ENCODE measurements at places on chromosomes 3 and 15. TPM values are rescaled to one million over a fixed set of nuclear protein-coding genes. Genes with fewer than 3 reads are reported as not detected.

Gene SCAPER
- 17.3 TPM for total RNA-seq

Gene CPEB1
- 2.7 TPM for total RNA-seq

- no peak for DNase-seq
Measured at GRCh38 chr3:87855211-87855610, 203.6 kb downstream of the CGGBP1 start.

- no peak for DNase-seq
Measured at GRCh38 chr15:62935300-62936081, 107.1 kb upstream of the TPM1 start.

DNA sequence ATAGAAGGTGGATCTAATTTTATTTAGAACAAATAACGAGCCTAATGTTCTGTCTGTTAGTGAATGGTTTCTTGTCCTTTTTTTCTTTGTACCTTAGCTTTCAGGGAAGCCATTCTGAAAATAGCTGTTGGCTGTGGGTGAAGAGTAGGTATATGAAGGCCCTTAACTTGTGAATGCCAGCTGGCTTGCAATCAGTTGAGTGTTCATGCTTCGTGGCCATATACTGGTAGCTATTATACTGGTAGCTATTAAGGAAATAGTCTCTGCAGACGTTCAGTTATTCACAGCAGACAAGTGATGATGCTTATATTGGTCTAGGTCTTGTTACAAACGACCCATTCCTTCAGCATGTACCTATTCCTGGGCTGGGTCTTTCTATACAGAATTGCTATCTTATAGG, 18.8 kb downstream of the TRIM71 start:
- no peak for DNase-seq

DNA sequence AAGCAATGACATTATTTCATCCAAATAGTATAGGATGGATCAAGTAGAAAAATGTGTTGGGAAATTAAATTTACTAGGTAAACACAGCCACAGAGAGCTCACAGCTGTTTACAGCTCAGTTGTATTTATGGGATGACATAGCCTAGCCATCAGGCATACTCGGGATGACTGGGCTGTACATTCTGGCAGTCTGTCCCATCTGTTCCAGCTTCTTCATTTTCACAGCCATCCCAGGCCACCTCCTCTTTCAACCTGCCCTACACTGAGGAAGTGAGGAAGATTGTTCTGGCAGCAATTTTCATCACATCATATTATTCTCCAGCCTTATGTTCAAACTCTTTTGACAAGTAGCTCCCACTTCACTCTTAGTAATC, 98.4 kb upstream of the PFN2 start:
- DNase-seq = no peak

DNA sequence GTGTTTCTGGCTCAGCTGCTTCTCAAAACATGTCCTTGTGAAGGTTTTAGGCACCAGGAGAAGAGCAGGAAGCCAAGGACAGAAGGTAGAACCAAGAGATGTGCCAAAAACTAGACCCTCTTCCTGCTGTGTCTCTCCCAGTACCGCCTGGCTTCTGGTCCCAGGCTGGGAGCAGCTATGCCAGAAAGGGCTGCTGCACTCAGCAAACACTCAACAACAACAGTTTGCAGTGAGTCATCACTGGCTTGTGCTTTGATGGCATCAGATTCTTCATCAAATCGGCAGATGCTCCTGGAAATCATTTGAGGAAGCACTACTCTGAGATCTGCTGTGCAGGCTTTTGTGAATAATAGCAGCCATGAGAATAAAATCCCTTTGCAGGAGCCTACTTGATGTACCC, 63.2 kb downstream of the DGKG start:
- no peak for DNase-seq

DNA sequence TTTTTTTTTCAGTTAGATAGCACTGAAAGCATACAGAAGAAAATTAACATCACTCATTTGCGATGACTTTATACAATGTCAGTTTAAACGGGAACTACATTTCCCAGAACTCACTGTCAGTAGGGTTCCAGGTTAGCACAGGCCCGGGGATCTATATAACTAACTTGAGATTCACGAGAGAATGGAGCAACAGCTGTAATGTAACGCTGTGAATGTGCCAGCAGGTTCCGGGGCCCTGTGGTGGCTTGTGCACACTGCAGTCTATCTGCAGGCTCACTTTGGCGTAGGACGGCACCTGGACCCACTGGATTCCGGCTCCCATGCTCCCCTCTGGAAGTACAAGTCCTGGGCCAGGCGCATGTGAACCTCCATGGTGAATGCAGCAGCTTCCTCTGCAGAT, 19.4 kb downstream of the CCR1 start:
- DNase-seq = no peak

DNA sequence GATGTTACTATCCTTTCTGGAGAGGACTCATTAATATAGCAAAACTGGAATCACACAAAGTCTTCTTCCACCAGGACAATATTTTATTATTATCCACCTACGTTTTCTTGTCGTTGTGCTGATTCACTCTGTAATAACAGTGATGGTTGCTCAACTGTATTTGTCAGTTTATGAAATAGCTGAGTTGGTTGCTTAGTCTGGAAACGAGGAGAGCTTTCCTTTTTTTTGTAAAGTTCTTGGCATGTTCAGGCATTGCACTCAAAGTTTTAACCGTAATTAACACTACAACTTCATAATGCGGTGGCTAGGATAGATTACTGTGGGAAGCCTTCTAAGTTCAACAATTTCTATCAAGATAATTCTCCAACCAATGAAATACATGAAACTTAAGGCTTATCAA, 131.2 kb downstream of the RAP2B start:
- no peak for DNase-seq

Gene SLC9A9
- total RNA-seq = 2.5 TPM

Gene CYP1A2
- not detected for total RNA-seq

DNA sequence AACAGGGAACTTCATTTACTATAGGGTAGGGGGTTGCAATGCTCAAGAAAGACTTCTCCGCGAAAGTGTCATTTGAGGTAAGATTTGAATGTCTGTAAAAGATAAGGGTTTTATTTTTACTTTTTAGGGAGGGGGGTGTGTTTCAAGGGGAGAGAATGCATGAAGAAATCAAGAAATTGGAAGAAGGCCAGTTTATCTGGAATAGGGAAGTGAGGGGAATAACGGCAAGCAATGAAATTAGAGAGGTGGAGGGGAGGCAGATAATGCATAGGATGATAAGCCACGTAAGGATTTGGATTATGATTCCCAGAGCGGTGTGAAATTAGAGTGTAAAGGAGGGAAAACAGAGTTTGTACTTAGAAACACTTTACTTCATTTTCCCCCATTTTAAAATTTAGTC, 63.0 kb upstream of the MB21D2 start:
- DNase-seq = no peak

Gene RHOV
- 0.12 TPM for total RNA-seq

DNA sequence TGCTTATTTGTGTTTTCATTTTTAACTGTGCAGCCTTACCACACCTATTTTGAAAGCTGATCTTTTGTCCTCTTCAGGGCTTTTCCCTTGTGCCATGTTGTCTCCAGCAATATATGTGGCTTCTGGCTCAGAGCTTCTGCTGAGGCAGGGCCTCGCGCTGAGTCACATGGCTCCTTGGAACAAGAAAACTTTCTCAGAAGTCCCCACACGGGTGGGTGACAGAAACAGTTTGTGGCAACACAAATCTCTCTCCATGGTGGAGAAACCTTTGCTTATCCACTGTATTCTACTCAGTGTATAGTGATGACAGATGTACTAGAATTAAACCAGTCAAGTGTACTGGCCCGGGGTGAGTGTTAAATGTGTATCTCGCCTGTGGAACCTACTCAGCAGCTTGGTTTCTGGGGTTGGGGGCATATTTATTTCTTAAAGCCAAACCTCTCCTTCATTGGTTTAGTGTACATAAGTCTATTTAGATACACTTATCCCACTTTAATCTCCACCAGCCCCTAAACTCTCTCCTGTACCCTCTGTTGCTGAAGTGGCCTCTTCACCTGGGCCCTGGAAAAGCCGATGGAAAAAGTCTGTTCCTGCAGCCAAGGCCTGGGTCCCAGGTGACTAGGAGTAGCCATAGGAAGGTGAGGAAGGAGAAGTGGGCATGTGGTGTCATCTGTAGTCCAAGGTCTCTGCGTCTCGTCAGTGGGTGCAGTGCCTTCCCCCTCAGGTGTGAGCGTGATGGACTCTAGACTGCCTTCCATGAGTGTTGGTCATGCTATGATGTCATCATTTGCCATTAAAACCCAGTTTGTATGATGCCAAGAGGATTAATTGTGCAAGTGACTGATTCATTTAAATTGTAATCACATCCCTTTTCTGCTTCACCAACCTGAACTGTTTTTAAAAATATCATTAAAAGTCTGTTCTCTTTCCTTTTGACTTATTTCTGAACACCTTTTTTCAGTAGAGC, 3.2 kb upstream of the FBXL22 start:
- no peak for DNase-seq

DNA sequence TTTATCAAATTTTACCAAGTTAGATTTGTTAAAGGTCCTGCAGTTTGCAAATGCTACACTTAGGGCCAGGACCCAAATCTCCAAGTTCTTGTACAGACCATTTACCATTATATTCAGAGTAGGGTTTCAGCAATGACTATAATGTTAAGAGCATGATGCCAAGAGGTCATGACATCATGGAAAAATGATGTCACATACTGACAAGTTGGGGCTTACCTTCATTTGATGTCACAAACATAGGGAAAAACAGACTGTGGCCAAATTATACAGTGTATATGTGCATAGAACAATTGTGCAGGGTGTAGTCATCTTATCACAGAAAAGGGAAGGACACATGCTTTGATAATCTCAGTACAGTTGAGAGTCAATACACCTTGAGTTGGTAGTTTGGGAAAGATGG, 10.1 kb upstream of the THRB start:
- DNase-seq = no peak

DNA sequence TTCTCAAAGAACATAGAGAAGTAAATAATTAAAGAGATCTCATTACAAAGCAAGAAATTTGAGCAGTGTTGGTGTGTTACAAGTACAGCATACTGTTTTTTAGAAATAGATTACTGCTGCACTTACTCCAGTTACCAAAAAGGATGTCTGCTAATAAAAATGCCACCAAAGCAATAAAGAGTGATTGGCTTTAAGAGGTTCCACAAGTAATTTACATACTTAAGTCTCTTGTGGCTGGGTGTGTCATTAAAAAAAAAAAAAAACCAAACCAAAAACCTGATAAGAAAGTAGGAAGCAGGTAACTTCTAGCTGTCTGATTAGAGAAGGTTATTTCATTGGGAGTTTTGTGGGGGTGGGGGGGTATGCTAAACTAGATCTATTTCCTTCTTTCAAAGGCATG, 15.2 kb downstream of the RAB11A start:
- DNase-seq = no peak

Gene GOLGA6A
- total RNA-seq = 0.12 TPM

DNA sequence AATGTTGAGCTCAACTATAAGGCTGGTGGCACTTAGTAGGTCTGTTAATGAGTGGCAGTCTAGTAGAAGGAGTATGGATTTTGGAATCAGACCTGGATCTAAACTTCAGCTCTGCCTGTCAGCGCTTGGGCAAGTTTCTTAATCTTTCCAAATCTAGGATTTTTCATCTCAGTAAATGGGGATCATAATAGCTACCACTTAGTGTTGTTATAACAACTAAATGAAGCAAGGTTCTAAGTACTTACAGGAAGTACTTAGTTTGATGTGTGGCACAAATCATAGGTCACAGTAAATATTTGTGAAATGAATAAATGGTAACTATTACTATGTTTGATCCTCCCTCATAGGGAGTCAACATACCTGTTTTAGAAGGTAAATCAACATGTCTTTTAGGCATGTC, 31.4 kb downstream of the SLC49A4 start:
- no peak for DNase-seq

Gene CLDN16
- not detected for total RNA-seq

Gene GOLGA6L7
- not detected for total RNA-seq

GRCh38 chr3:13137941-13138832, 65.0 kb upstream of the IQSEC1 start:
- peak; percentile 86 for DNase-seq

Gene SV2B
- total RNA-seq = not detected

GRCh38 chr3:116260491-116260890, 184.8 kb downstream of the LSAMP start:
- DNase-seq = no peak

Gene STAC
- not detected for total RNA-seq

GRCh38 chr3:122389197-122389596, 5.2 kb downstream of the FAM162A start:
- DNase-seq = no peak

- peak; percentile 88 for DNase-seq
Measured at GRCh38 chr3:127673191-127674100, 694 bp downstream of the ABTB1 start.

DNA sequence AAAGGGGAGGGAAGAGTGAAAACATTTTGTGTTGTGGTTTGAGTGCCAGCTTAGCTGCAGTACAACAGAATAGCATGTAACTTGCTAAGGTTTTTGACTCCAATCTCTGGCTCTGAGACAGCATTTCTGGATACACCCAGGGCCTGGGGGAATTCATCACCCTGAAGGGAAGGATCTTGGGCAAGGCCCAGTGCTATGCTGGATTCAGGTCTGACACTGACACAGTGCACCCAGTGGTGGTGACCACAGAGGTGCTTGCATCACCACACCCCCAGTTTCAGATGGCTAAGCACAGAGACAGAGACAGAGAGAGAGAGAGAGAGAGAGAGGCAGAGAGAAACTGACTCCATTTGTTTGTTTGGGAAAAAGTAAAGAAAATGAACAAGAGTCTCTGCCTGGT, 74.1 kb upstream of the KBTBD8 start:
- DNase-seq = no peak

- DNase-seq = no peak
Measured at GRCh38 chr3:61574854-61575253, 13.5 kb downstream of the PTPRG start.

- no peak for DNase-seq
Measured at GRCh38 chr15:46872981-46873330, 844.3 kb upstream of the SEMA6D start.

GRCh38 chr15:66692391-66692790, 9.6 kb upstream of the SMAD6 start:
- no peak for DNase-seq

DNA sequence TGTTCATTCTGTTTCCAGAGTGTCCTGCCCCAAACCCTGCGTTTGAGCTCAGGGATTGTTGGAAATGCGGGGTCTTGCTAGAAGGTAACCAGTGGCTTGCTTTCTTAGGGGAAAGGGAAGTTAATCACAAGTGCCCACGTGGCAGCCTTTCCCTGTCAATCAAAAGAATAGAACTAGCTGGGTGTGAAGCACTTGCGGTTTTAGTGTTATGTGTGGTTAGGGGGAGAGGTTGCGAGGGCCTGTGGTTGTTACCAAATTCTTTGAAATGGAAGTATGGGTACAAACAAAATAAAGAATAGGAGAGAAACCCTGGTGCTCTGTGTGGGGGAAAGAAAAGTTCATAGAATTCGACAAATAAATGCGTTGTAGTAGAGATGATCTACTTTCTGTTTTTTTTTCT, 67.6 kb downstream of the FNDC3B start:
- no peak for DNase-seq

- no peak for DNase-seq
Measured at GRCh38 chr15:69971771-69972170, 125.9 kb downstream of the TLE3 start.
